ENCODE measurements at places on chromosomes 5 and 9.

GRCh38 chr9:69513141-69513820, 158.9 kb downstream of the APBA1 start:
- DNase-seq, result no peak

DNA sequence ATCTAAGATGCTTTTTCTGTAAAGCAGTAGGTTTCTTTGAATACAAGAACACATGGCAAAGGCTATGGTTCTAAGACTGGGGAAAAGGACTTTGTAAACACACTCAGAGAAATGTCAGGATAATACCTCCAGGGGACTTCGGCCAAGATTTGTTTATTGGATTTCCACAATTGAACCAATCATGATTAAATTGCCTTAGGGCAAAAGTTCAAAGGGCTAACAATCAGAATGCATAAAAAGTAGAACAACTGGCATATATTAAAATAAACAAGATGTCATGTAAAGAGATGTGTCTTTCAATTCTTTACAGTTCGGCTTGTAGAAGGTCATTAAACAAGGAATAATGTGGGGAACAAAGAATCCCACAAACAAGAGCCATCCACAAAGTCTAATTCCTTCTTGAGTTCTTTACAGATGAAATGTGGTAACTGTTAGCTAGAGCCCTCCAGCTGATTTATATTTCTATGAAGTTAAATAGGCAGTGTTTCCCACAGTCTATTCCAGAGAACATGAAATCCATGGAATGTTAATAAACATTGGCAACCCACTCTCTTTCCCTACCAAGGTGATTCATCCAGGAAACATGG, 565.5 kb downstream of the ZNF608 start:
- no peak for DNase-seq

GRCh38 chr5:65072850-65073249, 304.1 kb downstream of the CWC27 start:
- DNase-seq, result no peak

- no peak for DNase-seq
These were observed 8.8 kb upstream of the GLIPR2 start for GRCh38 chr9:36127652-36128244.

- DNase-seq, result no peak
These were observed 151.4 kb downstream of the HSD17B3 start for GRCh38 chr9:96150324-96151227.

DNA sequence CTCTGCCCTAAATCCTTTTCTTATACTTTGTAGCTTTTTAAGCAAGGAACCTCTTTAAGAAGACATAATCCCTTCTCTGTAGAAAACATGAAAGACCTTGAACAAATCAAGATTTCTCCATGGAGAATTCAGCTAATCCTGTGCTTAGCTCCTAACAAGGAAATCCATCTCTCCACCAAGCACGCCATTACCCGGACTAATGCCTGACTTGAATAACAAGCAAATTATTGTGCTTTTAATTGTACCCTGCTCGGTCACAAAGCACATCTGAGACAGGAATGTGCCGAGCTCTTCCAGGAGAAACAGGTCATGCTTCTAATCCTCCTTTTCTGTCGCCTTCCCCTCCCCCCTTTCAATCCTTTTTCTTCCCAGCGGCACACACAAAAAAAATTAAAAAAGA, 141.3 kb downstream of the PSAT1 start:
- DNase-seq, result no peak

DNA sequence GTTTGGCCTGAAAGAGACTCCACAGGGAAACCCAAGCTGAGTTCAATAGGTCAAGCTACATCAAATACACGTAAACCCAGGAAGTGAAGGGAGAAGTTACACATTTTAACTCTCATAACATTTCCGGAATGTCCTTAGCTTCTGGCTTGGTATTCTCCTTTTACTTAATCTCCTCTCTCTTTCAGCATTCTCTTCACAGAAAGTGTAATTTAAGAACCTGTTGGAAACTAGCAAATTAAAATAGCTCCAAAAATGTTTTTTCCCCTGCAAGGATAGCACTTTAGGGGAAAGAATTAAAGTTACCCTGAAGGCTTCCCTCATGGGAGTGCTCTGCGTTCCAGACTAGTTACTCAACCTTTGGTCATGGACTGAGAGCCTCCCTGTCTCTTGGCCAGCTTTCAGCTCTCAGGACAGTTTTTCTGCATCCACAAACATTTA, 292.7 kb upstream of the TARS1 start:
- no peak for DNase-seq

DNA sequence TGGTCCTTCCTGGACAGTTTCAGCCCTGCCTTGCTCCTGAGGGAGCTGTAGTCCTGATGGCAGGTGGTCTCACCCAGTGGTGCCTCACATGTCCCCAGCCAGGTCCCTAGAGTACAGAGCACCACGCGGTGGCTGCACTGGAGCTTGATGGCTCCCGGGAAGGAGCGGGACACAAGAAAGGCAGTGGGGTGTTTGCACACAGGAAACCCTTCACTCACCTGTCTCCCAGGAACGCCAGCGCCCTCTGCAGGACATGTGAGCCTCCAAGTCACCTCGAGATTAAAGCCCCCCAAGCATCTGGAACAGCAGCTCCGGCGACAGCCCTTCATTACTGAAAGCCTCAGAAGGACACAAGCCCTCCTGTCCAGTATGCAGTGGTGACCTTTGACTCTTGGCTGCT, 19.9 kb upstream of the TMEM250 start:
- DNase-seq, result no peak

DNA sequence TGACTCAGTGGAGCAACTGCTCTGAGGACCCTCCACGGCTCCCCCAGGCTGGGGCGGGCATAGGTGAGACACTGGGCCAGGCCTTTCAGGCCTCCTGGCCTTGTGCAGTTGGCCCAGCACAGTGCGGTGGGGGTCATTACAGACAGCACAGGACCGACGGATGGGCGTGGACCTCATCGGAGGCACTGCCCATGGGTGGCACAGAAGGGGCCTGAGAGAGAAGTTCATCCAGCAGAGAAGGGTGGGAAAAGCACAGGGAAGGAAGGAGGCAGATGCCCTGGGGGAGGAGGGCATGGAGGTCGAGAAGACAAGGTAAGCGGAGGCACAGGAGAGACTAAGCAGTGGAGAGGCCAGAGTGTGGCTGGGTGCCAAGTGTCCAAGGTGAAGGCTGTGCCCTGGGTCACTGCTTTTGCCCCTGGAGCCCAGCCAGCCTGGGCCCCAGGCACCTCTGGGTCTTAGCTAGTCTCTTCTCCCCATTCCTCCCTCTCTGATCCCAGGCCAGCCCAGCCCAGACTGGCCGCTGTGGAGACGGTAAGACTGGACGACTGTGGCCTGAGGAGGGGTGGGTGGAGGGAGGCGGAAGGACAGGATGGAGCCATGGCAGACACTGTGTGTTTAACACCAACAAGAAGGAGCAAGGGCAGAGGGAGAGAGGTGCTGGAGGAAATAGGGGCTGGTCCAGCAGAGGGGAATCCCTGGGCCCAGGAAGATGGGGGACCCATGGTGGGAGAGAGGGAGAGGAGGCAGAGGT, 5.7 kb downstream of the IL3 start:
- no peak for DNase-seq

DNA sequence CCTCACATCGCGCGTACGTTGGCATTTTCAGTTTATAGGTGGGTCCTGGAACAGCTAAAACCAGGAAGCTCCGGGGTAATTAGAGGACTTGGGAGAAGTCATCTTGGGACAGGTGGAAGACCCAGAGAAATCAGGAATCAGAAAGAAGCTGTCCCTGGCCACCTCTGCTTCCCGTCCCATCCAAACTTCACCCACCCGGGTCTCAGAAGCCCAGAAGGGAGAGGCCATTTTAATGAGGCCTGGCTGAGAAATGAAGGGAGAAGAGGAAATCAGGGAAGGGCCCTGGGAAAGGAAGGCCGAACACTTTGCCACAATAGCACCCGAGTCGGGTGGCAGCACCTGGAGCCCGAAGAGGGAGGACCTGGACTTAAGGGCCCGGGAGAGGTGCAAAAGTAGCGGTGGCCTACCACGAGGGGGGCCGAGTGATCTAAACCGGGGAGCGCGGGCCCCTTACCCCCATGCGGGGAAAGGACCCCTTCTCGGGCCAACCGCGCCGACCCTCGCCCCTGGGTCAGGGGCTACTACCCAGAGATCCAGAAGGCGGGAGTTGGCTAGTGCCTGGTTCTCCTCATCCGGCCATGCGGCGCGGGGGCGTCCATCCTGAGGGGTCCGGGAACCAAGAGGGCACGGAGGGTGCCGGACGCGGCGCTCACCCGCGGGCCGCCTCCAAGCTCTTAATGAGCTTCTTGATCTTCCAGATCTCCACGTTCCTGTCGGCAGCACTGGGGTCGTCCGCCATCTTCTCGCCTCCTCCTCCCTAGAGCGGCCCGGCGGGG, 668 bp downstream of the ETF1 start:
- no peak for DNase-seq

GRCh38 chr5:168086104-168086610, 205.3 kb upstream of the WWC1 start:
- DNase-seq, result no peak

DNA sequence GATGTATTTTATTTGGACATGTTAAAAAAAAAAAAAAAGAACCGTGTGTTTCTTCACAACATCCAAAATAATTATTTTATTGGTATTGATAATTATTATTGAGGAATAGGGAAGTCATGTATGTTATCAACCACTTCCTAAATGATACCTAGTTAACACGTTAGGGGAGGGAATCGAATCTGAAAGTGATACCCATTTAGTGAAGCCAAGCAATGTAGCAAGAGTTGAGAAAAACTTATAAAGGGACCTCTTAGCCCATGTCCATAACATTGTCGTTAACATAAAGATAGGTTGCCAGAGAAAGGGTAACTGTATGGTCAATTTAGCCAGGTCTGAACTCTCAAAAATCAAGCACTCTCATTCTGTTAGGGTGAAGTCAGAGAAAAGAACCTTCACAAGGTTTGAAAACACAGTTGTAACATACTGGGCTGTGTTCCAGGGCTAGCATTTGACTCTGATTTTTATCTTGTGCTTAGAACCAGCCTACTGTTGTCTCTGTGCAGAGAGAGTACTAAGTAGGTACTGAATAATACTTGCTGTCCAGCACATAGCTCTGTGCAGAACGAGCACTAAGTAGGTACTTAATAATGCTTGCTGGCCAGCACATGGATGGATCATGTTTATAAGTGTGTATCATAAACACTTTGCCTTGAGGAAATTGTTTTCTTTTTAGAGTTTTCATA, 60.4 kb downstream of the GHR start:
- no peak for DNase-seq

- no peak for DNase-seq
These were observed 358.5 kb upstream of the RGMB start for GRCh38 chr5:98414938-98415337.

DNA sequence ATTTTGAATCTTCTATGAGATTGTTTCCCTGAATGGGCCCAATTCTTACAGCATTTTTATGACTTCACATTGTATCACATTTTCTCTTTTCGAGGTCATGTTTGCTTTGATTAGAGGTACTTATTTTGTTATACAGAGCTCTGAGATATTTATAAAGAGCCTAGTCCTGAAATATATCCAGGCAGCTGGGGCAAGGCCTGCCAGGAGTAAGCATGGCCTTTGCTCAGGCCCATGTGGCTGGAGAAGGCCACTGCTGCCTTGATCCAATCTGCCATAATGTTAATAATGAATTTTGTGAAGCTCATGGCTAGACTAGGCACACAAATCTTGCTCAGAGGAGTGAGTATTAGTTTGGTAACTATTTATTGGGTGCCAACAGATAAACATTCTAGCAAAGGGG, 96.0 kb downstream of the TARS1 start:
- no peak for DNase-seq

DNA sequence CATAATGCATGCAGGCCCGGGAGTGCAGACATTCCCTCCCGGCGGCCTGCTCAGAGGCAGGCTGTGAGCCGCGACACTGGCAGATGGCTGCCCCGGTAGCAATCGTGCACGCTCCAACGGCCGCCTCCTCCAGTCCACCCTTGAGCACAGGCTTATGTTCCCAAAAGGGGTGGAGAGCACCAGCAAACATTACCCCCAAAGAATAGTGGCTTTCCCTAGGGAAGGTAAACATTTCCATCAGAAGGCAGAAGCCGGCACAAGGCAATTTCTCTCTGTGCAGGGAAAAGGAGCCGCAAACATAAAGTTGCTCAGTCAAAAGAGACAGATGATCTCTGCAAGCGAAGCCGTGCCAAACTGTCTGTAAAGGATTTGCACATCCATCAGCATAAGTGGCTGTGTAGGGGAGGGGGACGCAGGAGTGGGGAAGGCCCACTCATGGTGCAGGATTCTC, 92.5 kb downstream of the SIL1 start:
- no peak for DNase-seq

- DNase-seq, result no peak
These were observed 10.3 kb downstream of the PHF19 start for GRCh38 chr9:120866651-120867050.

DNA sequence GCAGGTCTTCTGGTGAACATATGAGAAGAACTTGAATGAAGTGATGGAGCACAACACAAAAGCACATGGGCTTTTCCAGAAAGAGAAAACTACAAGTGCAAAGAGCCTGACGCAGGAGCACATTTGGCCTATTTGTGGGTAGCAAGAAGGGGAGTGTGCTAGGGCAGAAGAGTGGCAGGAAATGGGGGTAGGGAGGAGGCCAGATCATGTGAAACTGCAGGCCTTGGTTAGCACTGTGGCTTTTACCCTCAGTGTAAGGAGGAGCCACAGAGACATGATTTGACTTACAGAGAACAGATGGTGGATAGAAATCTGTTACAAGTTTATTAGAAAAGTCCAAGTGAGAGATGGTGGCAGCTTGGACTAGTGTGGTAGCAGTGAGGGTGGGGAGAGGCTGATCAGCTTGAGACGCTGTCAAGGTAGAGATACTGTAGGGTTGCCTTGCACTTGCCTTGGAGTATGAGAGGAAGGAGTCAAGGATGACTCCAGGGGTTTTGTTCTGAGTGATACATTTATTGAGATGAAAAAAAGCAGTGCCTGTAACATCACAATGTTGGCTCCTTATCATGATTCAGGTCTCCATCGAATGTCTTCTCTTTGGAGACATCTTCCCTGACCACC, 126.7 kb downstream of the PPP2R2B start:
- no peak for DNase-seq

DNA sequence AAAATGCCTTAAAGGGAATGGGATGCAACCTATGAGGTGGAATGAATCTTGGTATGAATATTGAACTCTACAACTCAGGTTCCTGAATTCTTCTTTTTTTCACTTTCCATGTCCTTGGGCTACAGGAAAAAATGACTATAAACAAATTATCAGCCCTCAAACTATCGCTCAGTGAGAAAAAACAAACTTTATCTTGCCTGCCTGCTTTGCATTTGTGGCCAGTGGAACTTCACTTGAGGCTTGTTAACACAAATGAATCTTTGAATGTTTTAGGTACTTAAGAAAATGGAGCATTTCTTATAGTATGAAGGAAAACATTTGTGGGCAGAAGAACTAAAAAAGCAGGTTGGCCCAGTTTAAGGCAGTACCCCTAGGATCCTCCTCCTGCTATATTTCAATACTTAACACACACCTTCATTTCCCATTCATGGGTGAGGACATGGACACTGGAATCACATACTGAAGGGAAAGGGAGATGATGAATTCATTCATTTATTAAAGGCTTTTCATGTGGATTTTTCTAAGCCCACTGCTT, 34.1 kb downstream of the ELOVL7 start:
- DNase-seq, result no peak
